Foreskin fibroblast (primary cell): ENCODE measurements at places on chromosomes 12 and 14.

- no peak for DNase-seq
These were observed 80.4 kb downstream of the DUSP16 start for GRCh38 chr12:12482150-12482761.

GRCh38 chr12:68449196-68449595 is 117.0 kb upstream of the MDM1 start:
- DNase-seq, result no peak

DNA sequence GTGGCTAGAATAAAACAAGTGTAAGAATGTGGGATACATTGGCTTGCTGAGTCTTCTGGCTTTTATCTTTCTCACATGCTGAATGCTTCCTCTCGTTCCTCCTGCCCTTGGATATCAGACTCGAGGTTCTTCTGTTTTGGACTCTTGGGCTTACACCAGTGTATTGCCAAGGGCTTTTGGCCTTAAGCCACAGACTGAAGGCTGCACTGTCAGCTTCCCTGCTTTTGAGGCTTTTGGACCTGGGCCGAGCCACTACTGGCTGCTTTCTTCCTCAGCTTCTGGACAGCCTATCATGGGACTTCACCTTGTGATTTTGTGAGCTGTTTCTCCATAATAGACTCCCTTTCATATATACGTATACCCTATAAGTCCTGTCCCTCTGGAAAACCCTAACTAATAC is 300.9 kb upstream of the STXBP6 start:
- DNase-seq, result no peak

DNA sequence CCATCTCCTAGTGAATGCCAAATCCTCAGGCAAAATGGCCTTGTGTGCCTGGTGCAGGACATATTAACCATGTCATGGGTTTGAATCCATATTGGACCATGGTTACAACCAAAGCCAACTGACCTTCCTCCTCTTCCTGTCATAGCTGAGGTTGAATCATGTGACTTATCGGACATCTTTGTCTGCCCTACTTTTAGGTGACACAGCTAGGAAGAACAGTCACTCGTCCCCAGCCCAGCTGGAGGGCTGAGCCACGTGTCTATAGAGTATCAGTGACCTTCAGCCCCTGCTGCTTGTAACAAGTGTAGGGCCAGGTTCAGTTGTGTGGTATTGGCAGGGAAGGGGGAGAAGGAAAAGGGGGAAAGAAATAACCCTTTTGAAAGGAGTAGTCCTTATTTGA is 225.2 kb downstream of the KTN1 start:
- no peak for DNase-seq

GRCh38 chr14:75896341-75896740 is 85.5 kb downstream of the TGFB3 start:
- no peak for DNase-seq

- peak; percentile 72 for DNase-seq
These were observed 3.5 kb upstream of the LTBR start for GRCh38 chr12:6380141-6381121.

- DNase-seq, result peak; percentile 84
These were observed 4.4 kb upstream of the GPD1 start for GRCh38 chr12:50099302-50100008.

DNA sequence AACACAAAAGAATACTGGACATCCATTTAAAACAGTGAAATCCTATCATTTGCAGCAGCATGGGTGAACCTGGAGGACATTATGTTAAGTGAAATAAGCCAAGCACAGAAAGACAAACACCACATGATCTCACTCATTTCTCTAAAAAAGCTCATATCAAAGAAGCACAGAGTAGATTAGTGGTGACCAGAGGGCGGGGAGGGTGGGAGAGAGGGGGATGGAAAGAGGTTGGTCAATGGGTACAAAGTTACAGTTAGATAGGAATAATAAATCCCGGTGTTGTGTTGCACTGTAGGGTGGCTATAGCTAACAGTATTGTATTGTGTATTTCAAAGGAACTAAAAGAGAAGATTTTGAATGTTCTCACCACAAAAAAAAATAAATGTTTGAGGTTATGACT is 52.4 kb downstream of the DUSP6 start:
- no peak for DNase-seq

- DNase-seq, result no peak
These were observed 66.2 kb downstream of the NOC4L start for GRCh38 chr12:132210223-132211055.

DNA sequence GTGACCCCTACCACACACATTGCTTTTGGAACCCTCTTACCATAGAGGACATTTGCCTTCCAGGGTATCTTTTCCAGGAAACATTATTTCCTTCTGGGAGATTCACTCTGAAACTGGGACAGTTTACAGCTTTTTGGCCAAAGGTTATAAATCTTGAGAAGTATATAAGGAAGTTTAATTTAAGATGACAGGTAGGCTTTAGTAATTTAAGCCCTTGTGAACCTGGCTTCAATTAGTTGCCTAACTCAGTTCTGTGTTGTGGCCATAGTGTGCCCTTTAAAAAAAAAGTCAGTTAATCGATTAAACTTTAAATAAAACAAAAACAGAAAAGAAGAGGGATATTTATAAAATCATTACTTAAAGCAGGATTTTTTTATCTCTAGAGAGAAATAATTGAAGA is 142.9 kb downstream of the NAV3 start:
- DNase-seq, result no peak

DNA sequence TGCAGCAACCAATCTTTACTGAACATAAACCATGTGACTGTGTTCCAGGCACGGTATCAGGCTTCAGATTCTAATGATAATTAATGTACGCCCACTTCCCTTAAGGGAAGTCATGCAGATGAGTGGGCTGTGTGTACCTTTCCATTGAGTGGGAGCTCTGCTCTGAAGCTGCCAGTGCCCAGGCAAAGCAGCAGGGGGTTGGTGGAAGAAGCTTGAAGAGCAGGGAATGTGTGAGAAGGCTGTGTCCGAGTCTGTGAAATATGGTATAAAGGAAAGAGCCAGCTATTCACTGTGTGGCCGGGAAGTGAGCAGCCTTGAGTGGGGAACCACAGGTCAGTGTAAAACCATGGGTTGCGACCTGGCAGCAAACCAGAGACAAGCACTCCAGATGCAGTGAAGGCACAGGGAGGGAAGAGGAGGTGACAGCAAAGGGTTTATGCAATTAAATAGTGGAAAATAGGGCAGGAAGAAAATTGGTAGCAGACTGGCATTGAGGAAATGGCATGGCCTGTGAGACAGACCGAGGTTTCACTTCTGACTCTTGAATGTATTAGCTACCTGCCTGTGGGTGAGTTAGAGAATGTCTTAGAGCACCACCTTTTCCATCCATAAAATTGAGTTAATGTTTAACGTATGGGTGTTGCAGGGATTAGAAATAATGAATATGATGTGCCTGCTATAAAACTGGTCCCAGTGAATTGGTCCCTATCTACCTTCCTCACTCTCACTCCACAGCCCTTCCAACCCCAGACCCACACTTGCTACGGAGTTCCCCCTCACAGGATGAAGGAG is 116.4 kb downstream of the NTF3 start:
- no peak for DNase-seq
